ENCODE measurements at places on chromosomes 7 and 10. TPM values are rescaled to one million over a fixed set of nuclear protein-coding genes. Genes with fewer than 3 reads are reported as not detected.
A peak's percentile ranks its signal among the peaks of the same experiment; 100 is the strongest.

The DNAJC1 gene
- polyA plus RNA-seq = 44.1 TPM

The GBX1 gene
- polyA plus RNA-seq = not detected

The SLC18A3 gene
- polyA plus RNA-seq = 0.70 TPM

The AUTS2 gene
- 13.4 TPM for polyA plus RNA-seq

The GNGT1 gene
- not detected for polyA plus RNA-seq

GRCh38 chr10:17200912-17201793, at the start of gene TRDMT1:
TRDMT1 (minus strand) TSS chr10:17201672; CDS start chr10:17201634, 38 bp downstream.
- peak; percentile 80 for DNase-seq

- no peak for DNase-seq
Measured at GRCh38 chr7:151076863-151077704, 3.5 kb downstream of the FASTK start.

DNA sequence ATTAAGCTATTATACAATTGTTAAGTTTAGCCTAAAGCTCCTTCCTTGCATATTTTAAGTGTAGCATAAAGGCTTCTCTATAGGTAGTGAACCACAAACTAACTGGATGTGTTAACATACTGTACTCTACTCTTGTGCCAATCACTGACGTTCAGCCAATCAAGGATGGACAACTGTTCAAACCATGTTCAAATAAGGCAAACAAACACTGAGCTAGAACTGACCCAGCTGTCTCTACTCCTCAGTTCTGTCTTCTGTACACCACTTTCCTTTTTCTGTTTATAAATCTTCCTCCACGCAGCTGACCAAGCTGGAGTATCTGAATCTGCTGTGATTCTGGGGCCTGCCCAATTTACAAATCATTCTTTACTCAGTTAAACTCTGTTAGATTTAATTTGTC, 188.7 kb upstream of the MBL2 start:
- DNase-seq = no peak

DNA sequence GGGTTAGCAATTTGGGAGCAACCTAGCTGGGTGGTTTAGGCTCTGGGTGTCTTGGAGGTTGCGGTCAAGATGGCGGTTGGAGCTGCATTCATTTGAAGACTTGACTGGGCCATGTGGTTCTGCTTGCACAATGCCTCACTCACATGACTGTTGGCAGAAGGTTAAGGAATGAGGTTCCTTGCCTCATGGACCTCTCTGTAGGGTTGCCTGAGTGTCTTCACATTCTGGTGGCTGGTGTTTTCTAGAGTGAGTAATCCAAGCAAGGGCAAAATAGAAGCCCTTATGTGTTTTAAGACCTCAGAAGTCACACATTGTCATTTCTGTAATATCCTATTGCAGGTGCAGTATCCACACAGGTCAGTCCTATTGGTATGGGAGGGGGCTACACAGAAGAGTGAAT, 52.0 kb downstream of the CDK14 start:
- no peak for DNase-seq

DNA sequence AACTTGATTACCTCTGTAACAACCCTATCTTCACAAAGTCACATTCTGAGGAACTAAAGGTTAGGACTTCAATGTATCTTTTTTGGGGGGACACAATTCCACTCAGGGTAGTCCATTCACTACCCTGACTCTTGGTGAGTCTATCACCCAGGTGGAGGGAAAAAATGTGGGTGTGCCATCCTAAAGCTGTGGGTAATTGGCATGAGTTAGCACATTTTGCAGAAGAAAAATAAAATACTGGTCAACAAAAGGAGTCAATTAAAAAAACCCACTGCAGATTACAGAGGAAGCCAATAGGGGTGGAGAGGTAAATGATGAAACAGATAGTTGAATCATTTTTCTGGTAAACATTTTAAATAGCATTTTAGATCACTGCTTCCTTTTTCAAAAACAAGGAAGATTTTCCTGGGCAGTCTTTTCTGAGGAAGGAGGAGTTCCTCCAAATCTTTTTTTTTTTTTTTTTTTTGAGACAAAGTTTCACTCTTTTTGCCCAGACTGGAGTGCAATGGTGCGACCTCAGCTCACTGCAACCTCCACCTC, 5.1 kb upstream of the BLVRA start:
- DNase-seq = no peak

DNA sequence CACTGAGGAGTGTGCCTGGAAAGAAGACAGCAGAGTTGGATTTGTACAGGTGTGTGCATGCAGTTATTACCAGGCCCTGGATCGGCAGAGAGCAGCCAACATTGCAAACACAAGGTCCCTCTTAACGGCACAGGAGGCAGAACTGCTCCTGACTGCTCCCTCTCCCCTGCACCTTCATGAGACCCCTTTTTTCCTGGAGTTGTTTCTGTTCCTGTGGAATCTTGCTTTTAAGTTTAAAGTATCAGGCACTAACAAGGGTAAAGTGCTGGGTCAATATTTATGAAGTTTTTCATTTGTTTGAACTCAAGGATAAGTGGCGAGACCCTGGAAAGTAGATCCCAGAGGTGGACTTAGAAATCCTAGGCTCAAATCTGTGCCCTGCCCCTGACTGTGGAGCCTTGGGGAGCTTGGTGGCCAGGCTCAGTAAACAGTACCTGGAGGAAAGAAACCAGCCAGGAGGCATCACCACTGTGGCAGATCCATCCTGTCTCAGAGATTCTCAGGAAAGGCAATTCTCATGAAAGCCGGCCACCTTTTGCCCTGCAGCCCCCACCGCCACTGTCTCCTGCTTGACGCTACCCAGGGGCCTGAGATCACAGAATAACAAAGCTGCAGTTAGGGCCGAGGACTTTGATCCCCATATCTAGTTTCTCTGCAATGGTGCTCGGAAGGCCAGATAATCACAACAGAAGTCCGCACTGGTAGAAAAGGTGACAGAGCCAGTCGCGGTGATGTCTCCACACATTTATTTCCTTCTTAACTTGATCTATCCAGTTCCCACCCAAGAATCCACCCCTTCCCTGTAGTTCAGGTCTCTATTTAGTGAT, 36.7 kb downstream of the DDC start:
- no peak for DNase-seq
